ENCODE measurements at places on chromosomes 5 and 9. TPM values are rescaled to one million over a fixed set of nuclear protein-coding genes. Genes with fewer than 3 reads are reported as not detected.

- peaks cover 9% of the 10 kb centered on the region for H3K4me1 ChIP-seq
- no peaks in the 10 kb centered on the region for H3K36me3 ChIP-seq
These were observed 134.6 kb downstream of the OLFM1 start for GRCh38 chr9:135221951-135222631.

DNA sequence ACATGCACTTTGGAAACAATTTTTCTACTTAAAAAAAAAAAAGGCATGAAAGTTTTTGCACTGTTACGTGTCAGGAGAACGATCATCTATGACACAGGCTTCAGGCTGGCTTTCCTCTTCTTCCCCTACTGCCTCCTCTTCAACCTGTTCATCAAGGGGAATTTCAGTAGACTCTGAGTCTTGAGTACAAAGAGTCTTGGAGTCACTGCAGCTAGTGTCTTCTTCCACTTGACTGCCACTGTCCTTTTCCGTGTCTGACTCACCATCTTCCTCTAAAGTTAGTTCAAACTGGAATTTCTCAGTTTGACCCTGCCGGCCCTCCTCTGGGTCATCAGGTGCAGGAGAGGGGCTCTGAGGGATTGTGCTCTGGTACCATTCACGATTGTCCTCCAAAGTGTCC, 391.7 kb downstream of the RAB3C start:
- no peaks in the 10 kb centered on the region for H3K27me3 ChIP-seq
- no peak for DNase-seq
- H3K27ac ChIP-seq, result no peak overlapping the region
- H3K4me3 ChIP-seq, result no peak overlapping the region
- no peaks in the 10 kb centered on the region for H3K4me1 ChIP-seq

DNA sequence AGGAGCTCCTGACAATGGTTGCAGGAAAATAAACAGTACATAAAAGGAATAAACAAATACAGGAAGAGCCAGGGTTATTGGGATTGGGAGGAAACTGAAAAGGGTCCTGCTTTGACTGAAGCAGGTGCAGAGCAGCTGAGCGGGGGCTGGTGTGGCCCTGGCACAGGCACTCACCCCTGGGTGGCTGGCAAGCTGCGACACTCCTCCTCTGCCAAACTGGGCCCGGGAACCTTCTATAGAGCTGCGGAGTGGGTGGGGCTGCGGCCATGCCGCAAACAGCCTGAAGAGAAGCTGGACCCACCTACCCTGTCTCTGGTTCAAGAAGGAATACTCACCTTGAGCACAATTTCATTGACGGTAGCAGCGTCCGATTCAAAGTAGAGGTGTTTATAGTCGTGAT, 182.5 kb downstream of the GAPVD1 start:
- no peaks in the 10 kb centered on the region for H3K27me3 ChIP-seq
- H3K4me3 ChIP-seq, result no peak overlapping the region
- peaks cover 30% of the 10 kb centered on the region for H3K36me3 ChIP-seq
- no peak overlapping the region for H3K27ac ChIP-seq

DNA sequence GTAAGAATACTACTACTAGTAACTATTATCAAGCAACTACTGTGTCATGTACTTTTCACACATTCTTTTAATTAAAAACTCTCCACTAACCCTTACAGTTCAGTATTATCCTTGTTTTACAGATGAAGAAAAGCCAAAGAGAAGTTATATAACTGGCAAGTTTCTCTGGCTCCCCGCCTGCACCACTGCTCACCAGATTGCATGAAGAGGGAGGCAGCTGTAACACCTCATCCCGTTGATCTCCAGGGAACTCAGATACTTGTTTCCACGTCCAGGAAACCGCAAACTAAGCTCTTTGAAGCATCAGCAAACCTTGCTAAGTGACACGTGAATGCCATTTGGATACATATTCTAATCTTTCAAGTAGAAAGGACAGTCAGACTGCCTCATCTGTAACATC, 70.3 kb downstream of the RIGI start:
- DNase-seq, result no peak
- no peak overlapping the region for H3K27ac ChIP-seq
- H3K4me3 ChIP-seq, result no peak overlapping the region
- peaks cover 20% of the 10 kb centered on the region for H3K36me3 ChIP-seq
- H3K4me1 ChIP-seq, result peaks cover 12% of the 10 kb centered on the region
- no peaks in the 10 kb centered on the region for H3K27me3 ChIP-seq

DNA sequence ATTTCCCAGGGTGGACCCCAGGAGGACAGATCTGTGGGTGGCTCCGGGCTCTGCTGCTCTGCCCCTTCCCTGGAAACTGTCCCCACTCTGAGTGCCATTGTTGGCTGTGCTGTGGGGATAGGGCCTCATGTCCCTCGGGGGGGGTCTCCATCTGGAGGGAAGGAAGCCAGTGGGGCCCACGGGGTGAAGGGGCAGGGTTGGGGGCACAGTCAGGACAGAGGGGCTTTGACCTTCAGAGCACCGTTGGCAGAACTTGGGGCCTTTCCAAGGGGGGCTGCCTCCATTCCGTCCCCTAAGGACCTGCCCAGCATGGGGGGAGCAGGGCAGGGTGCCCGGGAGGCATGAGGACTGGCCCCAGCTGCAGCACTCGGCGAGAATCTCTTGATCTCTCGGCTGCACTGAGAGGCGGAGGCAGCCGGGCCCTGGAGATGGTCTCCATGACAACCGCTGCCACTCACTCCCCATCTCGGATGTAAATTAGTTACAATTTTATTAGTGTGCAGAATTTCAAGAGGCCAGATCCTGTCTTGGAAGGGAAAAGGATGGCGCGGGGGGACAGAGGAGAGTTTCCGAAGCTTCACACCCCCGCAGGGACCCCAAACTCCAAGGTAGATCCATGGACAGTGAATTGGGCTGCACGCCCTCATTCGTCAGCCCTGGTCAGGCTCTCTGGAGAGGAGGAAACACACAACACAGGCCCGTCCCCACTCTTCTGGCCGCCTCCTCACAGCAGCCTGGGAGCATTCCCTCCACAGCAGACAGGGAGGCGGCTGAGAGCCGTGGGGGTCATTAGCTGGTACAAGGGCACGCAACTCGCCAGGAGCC, 216.2 kb upstream of the IER5L start:
- DNase-seq, result no peak
- H3K4me1 ChIP-seq, result no peaks in the 10 kb centered on the region
- no peaks in the 10 kb centered on the region for H3K36me3 ChIP-seq
- no peak overlapping the region for H3K4me3 ChIP-seq
- H3K27me3 ChIP-seq, result no peaks in the 10 kb centered on the region

PCDHAC2 gene
- 19.0 TPM for total RNA-seq

CRHBP gene
- total RNA-seq, result not detected

PLEKHG4B gene
- not detected for total RNA-seq

POU5F2 gene
- 2.5 TPM for total RNA-seq
